Germinal center (tissue), 1 donor: ENCODE measurements at places on chromosomes 11 and 22.
A peak's percentile ranks its signal among the peaks of the same experiment; 100 is the strongest.

DNA sequence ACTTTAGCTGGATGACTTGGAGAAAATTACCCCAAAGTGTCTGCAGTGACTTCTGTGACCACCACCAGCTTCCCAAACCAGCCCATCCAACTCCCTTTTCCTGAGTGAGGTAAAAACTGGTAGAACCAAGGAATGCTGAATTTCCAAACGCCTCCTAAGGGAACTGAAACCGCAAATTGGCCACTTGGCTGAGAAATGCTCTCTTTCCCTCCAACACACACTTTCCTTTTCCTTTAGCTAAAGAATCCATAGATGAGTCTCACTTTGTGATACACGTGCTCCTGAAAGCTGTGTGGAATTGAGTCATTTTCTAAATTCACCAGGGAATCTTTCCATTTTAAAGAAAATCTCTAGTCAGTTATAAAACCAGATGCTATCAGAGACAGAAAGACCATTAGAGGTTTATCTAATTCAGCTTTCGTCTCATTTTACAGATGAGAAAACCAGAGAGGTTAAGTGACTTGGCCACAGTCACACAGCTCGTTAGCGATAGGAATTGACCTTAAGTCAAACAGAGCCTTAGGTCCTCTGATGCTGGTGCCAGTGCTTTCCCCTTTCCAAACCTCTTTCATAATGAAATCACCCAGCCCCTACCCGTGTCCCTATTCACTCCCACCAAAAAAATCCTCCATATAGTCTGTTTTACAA lies 137.2 kb downstream of the COMMD9 start:
- no peak for DNase-seq

DNA sequence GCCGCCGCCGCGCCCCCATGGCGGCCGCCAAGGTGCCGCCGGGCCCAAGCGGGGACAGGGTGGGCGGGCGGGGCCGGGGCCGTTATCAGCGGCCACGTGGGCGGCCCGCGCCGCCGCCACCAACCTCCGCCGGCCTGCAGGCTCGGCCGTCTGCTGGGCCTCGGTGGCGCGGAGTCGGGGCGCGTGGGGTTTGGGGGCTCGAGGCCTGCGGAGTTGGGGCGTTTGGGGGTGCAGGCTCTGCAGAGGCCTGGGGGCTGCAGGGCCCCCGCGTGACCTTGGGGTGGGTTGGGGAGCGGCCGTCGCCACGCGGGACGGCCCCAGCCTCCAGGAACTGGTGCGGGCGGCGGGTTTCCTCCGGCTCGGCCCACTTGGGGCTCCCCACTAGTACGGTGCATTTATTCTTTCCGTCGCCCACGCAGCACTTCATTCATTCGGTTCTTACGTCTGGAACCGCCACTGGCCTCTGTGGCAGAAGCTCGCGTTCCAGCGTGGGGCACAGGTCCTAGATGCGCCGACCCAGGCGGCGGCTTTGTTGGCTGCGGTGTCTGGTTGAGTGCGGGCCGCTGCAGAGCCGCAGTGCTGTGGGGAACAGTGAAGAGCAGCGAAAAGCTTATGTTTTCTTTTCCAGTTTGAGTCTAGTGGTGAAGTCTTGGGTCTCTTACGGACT lies 740 bp upstream of the TRMT2A start:
- DNase-seq: peak; percentile 44

GRCh38 chr11:35173011-35173511 lies 34.1 kb downstream of the CD44 start:
- peak; percentile 35 for DNase-seq

GRCh38 chr11:130397780-130398179 lies 30.6 kb downstream of the ADAMTS8 start:
- no peak for DNase-seq

DNA sequence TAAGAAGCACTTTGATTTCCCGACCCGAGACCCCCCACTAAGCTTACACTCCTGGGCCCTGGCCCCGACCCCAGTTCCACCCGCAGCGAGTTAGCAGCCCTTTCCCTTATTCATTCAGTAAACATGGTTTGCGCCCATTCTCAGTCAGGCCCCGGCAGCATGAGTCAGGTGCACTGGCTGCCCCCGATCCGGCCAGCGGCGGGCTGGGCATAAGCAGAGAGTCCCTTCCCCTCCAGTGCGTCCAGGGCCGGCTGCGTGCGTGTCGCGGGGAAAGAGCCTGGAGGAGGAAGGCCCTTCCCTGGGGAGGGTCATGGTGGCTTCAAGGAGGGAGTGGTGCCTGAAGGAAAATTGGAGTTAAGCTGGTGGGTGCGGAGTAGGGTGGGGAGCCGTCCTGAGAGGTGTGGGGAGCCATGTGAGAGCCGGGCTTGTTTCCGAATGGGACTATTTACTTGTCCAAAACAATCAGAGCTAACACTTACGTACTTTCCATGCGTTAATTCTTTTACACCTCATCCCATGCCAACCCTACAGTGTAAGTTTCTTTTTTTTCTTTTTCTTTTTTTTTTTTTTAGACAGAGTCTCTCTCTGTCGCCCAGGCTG lies 657 bp downstream of the IGHMBP2 start:
- DNase-seq: peak; percentile 31

GRCh38 chr11:73597956-73598718 lies at the start of gene FAM168A:
FAM168A (minus strand) TSS chr11:73598112; CDS start chr11:73468474, 129,638 bp downstream.
- peak; percentile 94 for DNase-seq

DNA sequence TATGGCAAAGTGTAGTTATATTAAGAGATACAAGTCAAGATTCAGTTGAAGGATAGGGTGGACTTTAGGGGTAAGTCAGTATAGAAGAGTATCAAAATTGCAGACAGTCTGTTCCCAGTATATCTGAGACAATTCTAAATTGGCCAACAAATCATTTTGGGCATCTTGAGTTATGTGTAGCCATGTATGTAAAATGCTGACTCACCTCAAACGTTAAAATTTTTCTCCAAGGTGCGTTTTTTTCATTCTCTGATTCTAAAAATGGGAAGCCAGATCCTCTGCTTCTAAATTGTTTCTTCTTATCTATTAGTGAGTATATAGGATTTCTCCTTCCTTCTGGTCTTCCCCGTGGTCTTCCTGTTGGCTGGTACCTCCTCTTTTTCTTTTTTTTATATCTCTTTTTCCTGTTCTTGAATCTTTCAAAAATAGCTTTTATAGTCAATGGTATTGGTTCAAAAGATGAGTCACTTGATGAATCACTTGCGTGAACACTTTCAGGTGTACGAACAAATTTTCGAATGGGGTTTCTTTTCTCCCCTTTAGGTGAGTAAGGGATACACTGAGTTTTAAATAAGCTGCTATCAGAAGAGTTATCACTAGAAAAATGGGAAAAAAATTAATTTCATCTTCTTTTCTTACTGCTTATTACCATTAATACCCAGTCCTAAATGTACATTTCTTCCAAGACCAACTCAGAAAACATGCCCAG lies 3.2 kb downstream of the TAF1D start:
- no peak for DNase-seq

GRCh38 chr11:77072851-77073327 lies 6.1 kb downstream of the CAPN5 start:
- no peak for DNase-seq

GRCh38 chr11:16605389-16605893 lies 133.0 kb upstream of the C11orf58 start:
- DNase-seq: no peak

DNA sequence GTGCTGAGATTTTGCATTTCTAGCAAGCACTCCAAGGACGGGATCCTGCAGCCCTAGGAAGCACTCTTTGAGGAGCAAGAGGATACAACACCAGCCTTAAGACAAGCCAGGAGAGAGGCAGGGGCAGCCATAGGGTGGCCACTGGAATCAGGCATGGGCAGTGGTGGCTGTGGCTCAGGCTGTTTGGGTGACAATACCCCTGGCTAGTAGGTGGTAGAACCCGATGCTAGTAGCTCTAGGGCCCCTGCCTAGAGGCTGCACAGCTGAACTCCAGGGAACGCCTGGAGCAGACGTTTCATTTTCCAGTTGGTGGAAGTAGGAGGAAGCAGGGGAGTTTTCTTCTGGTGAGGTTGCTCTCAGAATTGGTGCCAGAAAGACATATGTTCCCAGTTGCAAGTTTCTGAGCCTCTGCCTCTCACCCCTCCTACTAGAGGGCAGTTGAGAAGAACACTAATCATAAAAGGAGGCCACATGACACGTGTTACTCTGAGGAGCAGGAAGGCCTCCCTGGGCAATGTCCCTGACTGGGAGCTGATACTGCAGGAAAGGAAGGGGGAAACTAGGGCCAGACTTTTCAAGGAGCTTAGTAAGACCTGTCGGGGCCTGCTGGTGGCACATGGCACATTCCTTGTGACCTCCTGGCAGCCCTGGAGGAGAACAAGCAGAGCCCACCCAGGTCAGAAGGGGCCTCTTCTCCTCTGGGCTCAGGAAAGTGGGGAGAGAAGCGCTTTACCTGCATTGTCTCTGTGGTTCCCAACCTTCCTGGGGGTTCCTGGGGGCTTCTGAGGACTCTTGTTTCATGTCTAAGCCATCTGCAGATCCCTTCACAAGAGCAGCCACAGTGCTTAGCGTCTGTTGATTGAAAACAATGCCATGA lies 56.6 kb upstream of the DRD2 start:
- no peak for DNase-seq

- DNase-seq: peak; percentile 85
Measured at GRCh38 chr11:61509043-61510029, 787 bp downstream of the LRRC10B start.

- peak; percentile 47 for DNase-seq
Measured at GRCh38 chr11:20355221-20356219, 8.0 kb upstream of the HTATIP2 start.

- DNase-seq: no peak
Measured at GRCh38 chr22:22082960-22083359, 100.4 kb upstream of the TOP3B start.

- DNase-seq: peak; percentile 94
Measured at GRCh38 chr11:72102946-72103753, at the start of gene LAMTOR1. LAMTOR1 (minus strand) TSS chr11:72103297; CDS start chr11:72103224, 73 bp downstream.

DNA sequence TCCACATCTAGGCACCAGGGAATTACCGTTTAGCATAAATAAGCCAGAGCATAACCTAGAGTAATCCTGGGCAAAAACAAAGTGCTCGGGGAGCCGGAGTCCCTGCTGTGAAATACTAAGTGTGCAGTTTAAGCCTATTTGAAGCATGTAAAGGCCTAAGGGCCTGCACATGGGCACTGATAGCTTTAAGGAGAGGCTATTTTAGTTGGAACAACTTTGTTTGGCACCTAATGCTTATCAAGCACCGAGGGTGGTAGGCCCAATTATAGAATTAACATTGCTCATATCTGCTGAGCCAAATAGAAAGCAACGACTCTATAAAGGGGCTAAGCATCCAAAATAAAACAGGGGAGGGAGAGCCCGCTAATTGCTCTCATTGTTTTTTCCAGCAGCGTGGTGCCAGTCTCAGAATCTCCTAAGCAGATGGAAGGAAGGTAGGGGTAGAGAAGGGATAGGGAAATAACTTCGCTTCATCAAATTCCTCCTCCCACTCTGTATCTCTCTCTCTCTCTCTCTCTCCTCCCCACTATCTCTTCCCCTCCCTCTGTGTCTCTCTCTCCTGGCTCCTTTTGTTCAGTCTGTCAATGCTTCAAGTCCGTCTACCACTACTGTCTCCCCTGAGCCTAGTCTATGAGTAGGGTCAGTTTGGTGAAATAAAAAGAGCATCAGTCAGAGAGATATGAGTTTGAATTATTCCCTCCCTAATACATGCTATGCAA lies 292.8 kb downstream of the NXPE2 start:
- no peak for DNase-seq

DNA sequence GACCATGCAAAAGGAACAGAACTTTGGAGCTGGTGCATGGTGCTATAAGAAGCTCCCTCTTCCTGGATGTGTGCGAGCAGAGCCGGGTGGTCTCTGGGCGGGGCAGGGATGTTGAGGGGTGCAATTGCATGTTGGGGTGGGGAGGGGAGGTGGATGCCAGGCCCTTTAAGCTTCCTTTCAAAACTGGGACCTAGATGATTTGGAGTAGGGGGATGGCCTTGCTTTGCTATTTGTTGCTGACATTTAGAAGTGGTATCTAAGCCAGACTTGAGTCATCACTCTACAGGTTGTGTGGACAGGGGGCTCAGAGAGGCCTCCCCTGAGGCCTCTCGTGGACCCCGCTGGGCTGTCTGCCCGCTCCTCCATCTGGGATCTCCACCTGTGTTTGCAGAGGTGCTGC lies 24.8 kb downstream of the FBLN1 start:
- no peak for DNase-seq

DNA sequence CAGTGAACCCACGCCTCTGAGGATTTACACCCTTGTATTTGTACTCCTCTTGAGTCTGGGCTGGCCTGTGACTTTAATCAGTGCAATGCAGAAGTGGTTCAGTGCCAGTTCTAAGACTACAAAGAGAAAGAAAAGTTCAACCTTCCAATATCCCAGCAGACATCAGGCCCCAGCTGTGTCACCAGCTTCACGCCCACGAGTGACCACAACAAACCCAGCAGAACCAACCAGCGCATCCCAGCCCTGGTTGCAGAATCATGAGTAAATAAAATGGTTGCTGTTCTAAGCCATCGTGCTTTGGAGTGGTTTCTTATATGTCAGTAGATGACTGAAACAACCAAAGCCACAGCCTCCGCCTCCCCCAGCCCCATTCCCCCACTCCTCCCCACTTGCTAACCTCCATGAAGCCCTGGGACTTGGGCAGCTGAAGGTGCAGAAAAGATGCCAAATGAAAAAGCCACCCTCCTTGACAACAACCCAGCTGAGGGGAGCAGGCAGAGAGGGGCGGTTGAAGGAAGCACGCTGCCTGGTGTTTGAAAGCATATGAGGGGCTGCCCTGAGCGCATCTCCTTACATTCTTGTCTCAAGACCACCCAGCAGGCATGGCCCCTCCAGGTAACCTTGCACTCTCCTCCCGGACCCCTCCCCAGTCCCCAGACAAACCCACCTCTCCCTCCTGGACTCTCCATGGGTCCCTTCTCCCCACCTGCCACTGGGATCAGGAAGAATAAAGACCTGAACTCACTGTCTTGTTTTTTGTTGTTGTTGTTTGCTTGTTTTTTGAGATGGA lies 20.9 kb downstream of the TSKU start:
- DNase-seq: no peak

DNA sequence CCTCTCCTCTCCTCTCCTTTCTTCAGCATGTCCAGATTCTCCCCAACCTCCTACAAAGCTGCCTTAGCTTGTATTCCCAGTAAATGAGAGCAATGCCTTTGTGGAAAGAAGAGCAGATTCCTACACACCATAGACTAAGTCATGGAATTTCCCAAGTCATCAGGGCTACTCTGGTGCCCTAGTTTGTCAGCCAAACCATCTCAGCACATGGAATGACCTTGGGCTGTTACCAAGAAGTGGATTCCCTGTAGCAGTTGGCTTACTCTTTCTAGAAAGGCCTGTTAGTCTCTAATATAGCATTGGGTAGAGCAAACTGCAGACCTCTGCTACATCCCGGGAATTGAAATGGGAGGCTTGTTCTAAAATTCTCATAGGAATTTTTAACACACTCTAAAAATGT lies 108.9 kb upstream of the OLFML1 start:
- no peak for DNase-seq

GRCh38 chr11:10327254-10327653 lies 22.4 kb downstream of the ADM start:
- DNase-seq: no peak

GRCh38 chr11:11976481-11977127 lies 31.8 kb downstream of the DKK3 start:
- DNase-seq: no peak
